Right ventricle myocardium inferior (tissue), 1 donor: ENCODE measurements at places on chromosomes 2 and 18. TPM values are rescaled to one million over a fixed set of nuclear protein-coding genes. Genes with fewer than 3 reads are reported as not detected.

GRCh38 chr2:119838179-119838578 lies 78.5 kb downstream of the PTPN4 start:
- no peak for DNase-seq

DNA sequence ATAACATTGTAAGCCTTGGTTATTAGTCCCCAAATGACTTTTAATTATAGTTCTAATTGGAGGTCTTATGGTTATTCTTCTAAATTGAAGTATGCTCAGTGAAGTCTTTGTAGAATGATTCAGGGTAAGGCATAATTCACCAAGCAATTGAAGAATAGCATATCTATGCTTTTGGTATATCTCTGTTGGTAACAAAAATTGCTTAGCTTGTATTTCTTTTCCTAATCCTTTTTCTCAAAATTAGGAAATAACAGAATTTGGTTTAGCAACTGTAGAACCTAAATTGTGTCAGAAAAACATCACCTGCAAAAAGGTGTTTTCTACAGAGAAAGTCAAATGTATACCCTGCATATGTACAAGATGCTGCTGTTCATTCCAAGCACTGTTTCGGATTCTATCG lies 189.2 kb upstream of the EPHA4 start:
- no peak for DNase-seq

DNA sequence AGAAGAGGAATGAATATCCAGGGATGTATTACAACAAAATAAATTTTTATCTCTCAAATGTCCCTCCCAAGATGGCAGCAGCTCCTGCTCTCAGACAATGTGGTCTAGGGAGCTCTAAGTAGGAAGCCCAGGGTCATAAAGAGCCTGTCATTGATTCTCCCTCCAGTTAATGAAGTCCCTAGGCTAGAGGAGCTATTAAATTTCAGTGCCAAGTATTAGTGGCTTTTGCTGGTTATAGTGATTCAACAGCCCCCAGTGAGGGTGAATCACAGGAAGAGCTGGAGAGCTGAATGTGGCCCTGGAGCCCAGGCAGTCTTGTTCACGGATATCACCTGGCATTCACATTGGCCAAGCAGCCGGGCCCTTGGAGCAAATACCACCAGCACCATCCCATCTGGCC lies 109.8 kb upstream of the YPEL5 start:
- DNase-seq = no peak

GRCh38 chr2:189222468-189223105 lies 43.0 kb upstream of the COL5A2 start:
- DNase-seq = no peak

GRCh38 chr2:168559187-168559586 lies 103.1 kb downstream of the CERS6 start:
- DNase-seq = no peak

- DNase-seq = no peak
Measured at GRCh38 chr2:160434254-160434948, 59.2 kb downstream of the RBMS1 start.

GRCh38 chr2:135985826-135986393 lies 484 bp upstream of the DARS1 start:
- no peak for DNase-seq

DNA sequence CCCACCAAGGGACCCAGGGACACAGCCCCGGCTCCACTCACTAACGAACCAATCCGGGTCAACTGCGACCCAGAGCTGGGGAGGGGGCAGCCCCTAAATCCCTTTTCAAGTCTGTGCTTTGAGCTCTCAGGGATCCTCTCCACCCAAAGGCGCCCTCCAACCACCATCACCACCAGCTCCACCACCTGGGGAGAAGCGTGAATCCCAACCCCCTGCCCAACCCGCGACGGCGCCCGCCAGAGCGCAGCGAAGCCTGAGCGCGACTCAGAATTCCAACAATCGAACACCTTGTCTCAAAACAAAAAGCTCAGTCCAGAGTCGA lies 497 bp downstream of the DSC3 start:
- peak; percentile 46 for DNase-seq

GRCh38 chr2:156320486-156321098 lies 11.9 kb downstream of the NR4A2 start:
- DNase-seq = peak; percentile 55

DNA sequence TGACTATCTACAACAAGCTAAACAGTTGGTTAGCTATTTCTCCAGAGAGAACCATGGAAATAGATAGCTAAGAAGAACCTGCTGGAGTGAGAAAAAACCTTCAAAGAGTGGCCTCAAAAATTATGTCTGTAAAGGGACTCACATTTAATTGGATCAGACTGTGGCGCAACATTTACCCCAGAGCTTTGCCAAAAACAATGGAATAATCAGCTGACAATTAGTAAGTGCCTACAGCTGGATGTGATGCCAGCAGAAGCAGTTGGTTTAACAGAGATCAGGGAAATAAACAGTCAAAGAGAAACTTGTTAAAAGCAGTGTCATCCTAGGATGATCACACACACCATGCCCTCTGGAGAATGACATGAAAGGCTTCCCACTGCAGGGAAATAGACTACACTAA lies 310.7 kb downstream of the CLIP4 start:
- no peak for DNase-seq

- peak; percentile 89 for DNase-seq
Measured at GRCh38 chr2:197184959-197185586, 125.5 kb downstream of the ANKRD44 start.

Gene PLCD4
- 0.43 TPM for total RNA-seq

Gene REG1B
- not detected for total RNA-seq

Gene LIPG
- total RNA-seq = not detected

Gene SCYGR4
- total RNA-seq = not detected

Gene AQP12B
- not detected for total RNA-seq

Gene SLC35F5
- 54.0 TPM for total RNA-seq

Gene PRKAG3
- not detected for total RNA-seq

Gene ALMS1
- total RNA-seq = 7.9 TPM
